NCI-H1694 (cell line): ENCODE measurements at places on chromosomes 6 and 20.
A peak's percentile ranks its signal among the peaks of the same experiment; 100 is the strongest.

DNA sequence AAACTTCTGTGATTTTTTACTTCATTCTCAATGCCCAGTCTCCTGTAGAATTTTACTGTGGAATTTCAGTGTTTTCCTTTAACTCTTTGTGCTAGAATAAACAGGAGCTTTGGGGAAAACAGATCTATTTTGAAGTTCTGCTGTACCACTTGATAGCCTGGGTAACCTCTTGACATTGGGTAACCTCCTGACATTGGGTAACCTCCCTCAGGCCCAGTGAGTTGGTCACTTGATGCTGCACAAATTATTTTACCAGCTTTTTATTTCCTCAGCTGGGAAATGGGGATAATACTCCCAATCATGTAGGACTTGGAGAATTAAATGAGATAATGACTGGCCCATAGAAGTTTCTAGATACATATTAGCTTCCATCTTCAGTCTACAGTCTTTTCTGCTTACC is 137.3 kb upstream of the TOP1 start:
- DNase-seq = no peak

- DNase-seq = no peak
Observed at GRCh38 chr6:2770171-2770570, 5.0 kb downstream of the WRNIP1 start.

GRCh38 chr6:103677290-103677689 is 1182.4 kb downstream of the HACE1 start:
- DNase-seq = no peak

DNA sequence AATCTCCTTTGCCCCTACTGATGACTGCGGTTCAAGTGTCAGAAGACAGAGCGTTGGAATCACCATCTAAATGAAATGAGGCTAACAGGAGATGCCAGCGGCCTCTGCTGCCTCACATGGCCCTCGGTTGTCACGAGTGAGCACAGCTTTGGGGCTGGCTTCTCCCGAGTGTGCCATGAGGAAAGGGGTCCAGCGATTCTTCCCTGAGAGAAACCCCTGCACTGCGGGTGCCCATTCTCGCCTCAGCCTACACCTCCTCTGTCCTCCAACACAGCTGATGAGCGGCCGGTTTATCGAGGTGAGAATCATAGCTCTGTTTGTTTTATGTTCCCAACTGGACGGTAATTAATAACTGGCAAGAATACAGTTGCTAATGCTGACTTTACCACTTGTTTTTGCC is 144.7 kb upstream of the RPS6KA2 start:
- no peak for DNase-seq

- DNase-seq = no peak
Observed at GRCh38 chr20:59923514-59923913, 9.9 kb downstream of the SYCP2 start.

DNA sequence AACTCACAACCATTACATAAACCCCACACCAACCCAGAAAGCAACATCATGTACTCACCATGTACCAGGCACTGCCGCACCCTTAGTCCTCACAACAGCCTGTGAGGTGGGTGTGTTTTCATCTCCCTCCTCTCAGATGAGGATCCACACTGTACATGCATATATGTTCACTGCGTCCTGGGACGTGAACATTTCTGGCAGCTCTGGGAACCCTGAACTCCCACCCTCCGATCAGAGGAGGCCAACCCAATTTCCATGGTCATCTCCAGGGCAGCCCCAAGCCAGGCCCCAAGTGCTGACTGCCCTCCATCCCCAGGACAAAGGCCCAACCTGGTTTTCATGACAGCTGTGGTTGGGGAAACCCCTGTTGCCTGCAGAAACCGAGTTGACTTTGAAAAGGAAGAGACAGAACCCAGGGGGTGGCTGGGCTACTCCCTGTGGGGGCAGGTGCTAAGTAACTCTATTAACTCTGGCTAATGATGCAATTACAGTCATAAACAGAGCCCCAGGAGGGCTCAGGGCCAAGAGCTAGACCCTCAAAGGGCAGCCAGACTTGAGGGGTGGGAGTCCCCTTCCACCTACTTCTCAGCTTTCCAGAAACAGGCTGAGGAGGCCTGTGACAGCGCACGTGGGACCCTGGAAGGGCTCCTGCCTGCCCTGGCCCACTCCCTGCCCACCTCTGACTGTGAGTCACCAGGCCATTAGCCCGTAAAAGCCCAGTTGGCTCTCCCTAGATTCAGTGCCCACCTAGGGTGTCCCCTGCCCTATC is 2.6 kb downstream of the TFEB start:
- DNase-seq = no peak

DNA sequence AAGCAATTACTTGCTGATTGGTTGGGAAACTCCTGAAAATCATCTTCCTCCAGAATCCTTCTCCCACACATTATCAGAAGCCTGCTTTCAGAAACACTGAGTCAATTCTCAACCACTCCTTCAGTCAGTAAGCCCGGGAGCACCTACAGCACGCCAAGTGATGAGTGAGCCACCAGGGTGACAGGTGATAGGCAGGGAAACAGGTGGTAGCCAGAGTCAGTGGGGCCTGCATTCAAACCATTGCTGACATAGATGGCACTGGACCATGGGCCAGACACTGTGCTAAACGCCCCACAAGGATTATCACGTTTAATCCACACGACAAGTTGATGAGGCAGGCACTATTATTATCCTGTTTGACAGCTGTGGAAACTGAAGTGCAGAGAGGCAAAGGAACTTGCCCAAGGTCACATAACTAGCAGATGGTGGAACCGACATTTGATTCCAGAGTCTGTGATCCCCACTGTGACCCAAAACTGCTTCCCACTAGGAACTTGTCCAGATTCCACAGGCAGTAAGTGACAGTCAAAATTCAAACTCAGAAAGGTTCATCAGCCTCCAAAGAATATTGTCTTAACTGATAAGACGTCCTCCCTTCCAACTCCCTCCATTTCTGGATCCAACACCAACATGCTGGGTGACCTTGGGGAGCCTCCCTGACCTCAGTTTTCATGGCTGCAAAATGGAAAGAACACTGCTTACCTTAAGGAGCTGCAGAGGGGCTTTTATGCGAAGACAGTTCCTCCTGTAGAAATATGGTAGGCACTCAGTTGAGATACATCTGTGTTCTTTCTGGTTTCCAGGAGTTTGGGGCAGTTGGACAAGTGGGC is 23.9 kb upstream of the TOP1 start:
- no peak for DNase-seq

GRCh38 chr6:56282391-56282790 is 35.0 kb upstream of the COL21A1 start:
- DNase-seq = no peak

- DNase-seq = no peak
Observed at GRCh38 chr6:126614642-126615504, 275.0 kb downstream of the CENPW start.

- no peak for DNase-seq
Observed at GRCh38 chr20:14299831-14300230, 37.6 kb downstream of the FLRT3 start.

DNA sequence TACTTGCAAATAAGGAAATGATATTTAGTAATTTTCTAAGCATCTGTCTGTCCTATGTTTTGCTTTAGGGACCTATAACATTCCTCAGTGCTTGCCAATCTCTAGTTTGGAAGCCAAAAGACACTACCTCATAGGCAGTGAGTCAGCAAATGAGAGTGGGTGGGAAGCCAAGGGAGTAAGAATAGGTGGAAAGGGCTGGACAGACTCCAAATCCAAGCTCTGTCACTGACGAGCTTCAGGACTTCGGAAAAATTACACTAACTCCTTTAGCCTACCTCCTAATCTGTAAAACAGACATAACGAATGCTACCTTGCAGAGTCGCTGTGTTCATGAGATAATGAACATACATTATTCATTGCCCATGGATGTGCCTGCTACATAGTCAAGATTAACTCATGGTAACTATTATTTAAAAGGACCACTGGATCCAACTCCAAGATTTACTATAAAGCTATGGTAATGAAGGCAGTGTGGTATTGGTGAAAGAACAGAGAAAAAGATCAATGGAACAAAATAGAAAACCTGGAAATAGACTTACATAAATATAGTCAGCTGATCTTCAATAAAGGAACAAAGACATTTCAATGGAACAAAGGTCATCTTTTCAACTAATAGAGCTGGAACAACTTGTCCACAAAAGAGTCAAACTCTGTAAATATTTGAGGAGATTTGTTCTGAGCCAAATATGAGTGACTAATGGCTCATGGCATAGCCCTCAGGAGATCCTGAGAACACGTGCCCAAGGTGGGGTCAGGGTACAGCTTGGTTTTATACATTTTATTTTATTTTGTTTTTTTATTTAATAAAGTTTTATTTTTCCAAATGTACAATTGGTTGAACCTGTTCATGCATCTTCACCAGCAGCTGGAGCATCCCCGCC is 64.1 kb downstream of the FAM50B start:
- peak; percentile 78 for DNase-seq

DNA sequence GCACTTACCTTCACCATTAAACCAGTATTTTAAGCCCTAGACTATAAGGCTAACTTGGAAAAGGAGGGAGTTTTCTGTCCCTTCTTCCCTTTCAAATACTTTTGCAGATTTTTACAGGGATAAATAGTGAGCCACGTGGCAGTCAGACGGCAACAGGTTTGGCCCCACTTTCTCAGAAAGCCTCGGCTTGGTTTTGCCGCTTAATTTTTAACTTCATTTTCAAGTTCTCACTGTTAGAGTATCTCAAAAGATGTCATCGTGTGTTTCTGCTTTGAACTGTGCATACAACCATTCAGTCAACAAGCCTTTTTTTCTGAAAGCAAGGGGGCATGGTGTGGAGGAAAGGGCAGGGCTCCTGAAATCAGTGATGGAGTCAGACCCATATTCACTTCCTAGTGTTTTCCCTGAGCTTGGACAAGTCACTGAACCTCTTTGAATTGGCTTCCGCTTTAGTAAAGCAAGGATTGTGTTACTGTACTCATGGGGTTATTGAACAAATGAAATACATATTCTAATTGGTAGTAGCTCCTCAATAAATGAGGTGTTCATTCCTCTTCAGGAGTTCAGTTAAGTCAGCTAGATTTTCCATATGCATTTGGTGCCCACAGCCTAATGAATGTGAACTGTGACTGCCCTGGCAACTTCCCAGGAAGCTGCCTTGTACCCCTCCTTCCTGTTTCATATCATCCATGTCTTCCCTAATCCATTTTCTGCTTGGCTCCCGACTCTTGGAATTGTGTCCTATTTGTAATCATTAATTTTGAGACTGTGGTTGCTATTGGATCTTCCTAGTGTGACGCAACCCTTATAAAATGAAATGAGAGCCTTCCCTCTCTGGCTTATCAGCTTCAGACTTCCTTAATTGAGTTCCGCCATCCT is at the start of gene SLC17A2:
TSS of gene SLC17A2 (minus strand) at position 160 of the 879 bp plus-strand sequence. CDS start 4,895 bp downstream, outside the sequence.
- no peak for DNase-seq

- no peak for DNase-seq
Observed at GRCh38 chr20:38729767-38730166, 5.5 kb downstream of the SLC32A1 start.

DNA sequence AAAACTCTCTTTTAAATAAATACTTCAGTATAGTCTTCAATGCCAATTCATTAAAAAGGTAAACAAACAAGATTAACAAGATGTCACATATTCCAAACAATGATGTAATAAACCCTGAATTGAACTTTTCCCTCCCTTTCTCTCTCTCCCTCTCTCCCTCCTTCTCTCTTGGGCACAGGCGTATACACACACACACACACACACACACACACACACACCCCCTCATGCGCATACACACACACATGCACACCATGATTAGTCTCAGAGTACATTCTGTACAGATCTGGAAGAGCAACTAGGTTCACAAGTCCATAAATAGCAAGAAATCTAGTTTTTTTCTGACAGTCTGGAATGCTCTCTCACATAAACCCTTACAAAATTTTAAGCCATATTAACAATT is 128.3 kb downstream of the DST start:
- DNase-seq = no peak

DNA sequence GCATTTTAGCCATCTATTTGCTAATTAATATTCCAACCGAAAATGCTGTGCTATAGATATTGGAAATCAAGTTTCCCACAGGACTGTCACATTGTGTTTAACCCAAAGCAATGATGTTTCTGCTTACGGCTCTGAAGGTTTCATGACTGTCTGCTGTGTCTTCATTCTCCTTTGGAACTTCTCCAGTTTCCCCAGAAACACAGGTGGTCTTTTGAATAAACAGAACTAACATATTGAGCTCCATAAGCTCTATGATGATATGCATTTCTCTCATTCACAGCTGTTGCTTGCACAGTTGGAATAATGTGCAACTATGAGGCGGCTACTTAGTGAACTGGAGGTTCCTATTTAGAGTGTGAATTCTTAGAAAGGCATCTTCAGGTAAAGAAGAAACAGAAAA is 266.0 kb upstream of the ID4 start:
- DNase-seq = peak; percentile 78

- no peak for DNase-seq
Observed at GRCh38 chr20:23257848-23258746, 92.5 kb upstream of the NXT1 start.

DNA sequence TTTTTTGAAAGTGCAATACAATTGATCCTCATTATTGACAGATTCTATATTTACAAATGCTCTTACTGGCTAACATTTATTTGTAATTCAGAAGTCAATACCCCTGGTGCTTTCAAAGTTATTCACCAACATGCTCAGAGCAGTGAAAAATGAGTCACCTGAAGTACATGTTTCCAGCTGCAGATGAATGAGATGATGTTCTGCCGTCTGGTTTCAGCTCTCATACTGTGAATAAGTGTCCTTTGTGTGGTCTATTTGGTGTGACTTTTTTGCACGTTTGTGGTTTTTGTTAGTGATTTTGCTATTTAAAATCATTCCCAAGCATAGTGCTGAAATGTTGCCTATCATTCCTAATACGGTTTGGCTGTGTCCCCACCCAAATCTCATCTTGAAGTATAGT is 22.3 kb upstream of the EYA4 start:
- DNase-seq = no peak

DNA sequence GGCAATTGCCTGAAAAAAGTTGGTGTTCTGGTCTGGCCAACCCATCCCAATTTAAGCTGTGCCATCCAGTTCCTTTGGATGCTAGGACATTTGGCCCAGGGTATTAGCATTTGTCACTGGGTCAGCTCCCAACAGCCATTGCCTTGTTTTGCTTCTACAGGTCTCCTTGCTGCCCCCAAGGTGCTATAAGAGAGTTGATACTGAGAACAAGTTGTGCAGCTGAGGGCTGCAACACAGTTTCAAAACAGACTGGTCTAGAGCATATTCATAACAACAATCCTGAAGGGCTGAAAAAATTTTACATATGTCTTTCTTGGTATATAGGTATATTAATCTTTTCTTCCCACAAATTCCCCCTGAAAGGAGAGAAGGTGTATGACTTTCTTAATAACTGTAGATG is 61.0 kb downstream of the LYRM4 start:
- no peak for DNase-seq

- no peak for DNase-seq
Observed at GRCh38 chr6:9398767-9399373, 963.5 kb upstream of the SLC35B3 start.

- DNase-seq = no peak
Observed at GRCh38 chr6:150293423-150294173, 75.2 kb upstream of the IYD start.
